Activated naive CD8-positive, alpha-beta T cell treated with anti-CD3 and anti-CD28 coated beads, Interleukin-2, amount 10 ng/mL, durations not matched to agents 7 days and 5 days (primary cell): ENCODE measurements at places on chromosomes 7 and 10. TPM values are rescaled to one million over a fixed set of nuclear protein-coding genes. Genes with fewer than 3 reads are reported as not detected.

- no peak overlapping the region for H3K4me3 ChIP-seq
- peaks cover 16% of the 10 kb centered on the region for H3K27me3 ChIP-seq
- peaks cover 2% of the 10 kb centered on the region for H3K4me1 ChIP-seq
- H3K27ac ChIP-seq = no peak overlapping the region
Measured at GRCh38 chr7:39616138-39616537, 7.2 kb upstream of the RALA start.

- H3K27ac ChIP-seq = no peak overlapping the region
- no peak for DNase-seq
- H3K4me3 ChIP-seq = no peak overlapping the region
- no peaks in the 10 kb centered on the region for H3K4me1 ChIP-seq
- H3K36me3 ChIP-seq = no peaks in the 10 kb centered on the region
- H3K27me3 ChIP-seq = no peaks in the 10 kb centered on the region
Measured at GRCh38 chr10:125001313-125002046, 59.6 kb downstream of the ZRANB1 start.

MINPP1 gene
- 8.0 TPM for total RNA-seq

DNA sequence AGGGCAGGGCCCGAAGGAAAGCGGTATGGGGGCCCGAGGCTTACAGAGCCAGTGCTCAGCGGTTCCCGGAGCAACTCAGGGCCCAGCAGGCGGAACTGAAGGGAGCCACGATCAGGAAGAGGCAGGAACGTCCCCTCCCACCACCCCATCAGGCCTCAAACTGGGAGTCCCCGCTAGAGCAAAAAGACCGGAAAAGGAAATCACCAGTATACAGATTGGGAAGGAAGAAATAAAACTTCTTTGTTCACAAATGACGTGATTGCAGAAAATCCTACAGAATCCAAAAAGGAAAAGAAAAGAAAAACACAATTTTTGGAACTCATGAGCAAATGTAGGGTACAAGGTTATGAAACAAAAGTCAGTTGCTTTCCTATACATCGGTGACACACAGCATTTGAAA is 21.6 kb upstream of the ZFAND2A start:
- H3K27ac ChIP-seq = no peak overlapping the region
- no peak overlapping the region for H3K4me3 ChIP-seq

CLEC2L gene
- total RNA-seq = not detected

NODAL gene
- total RNA-seq = not detected

GRCh38 chr7:95910341-95910740 is 138.0 kb downstream of the DYNC1I1 start:
- no peaks in the 10 kb centered on the region for H3K36me3 ChIP-seq
- DNase-seq = no peak
- H3K4me3 ChIP-seq = no peak overlapping the region

DNA sequence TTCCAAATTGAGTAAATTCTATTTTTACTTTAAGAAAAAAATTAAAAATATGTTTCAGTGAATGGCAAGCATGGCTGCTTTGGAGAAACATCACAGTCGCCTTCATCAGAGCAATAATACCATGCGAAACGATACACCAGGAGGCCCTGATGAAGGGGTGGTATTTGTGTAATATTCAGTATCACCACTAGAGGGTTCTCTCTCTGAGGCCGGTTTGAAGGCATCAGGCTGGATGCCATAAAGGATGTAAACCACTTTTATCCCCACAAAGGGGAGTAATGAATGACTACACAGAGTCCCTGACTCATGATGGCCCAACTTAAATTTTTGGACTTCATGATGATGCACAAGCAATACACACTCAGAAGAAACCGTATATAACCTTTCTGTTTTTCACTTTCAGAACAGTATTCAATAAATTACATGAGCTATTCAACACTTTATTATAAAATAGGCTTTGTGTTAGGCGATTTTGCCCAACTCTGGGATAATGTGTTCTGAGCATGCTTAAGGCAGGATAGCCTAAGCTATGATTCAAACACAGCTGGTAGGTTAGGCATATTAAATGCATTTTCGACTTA is 95.5 kb downstream of the PPP1R17 start:
- DNase-seq = no peak
- no peak overlapping the region for H3K4me3 ChIP-seq
- no peaks in the 10 kb centered on the region for H3K36me3 ChIP-seq
- H3K27ac ChIP-seq = no peak overlapping the region
- no peaks in the 10 kb centered on the region for H3K4me1 ChIP-seq
- H3K27me3 ChIP-seq = no peaks in the 10 kb centered on the region

- no peak for DNase-seq
- H3K36me3 ChIP-seq = no peaks in the 10 kb centered on the region
- peaks cover 9% of the 10 kb centered on the region for H3K27me3 ChIP-seq
- H3K4me3 ChIP-seq = peak overlapping the region; percentile 50
Measured at GRCh38 chr7:130273081-130273932, 6.6 kb downstream of the CPA2 start.

GIMAP7 gene
- total RNA-seq = 203 TPM

- no peaks in the 10 kb centered on the region for H3K27me3 ChIP-seq
- no peak for DNase-seq
- H3K36me3 ChIP-seq = no peaks in the 10 kb centered on the region
- H3K4me3 ChIP-seq = no peak overlapping the region
Measured at GRCh38 chr10:6916601-6917000, 336.5 kb upstream of the PRKCQ start.

DNA sequence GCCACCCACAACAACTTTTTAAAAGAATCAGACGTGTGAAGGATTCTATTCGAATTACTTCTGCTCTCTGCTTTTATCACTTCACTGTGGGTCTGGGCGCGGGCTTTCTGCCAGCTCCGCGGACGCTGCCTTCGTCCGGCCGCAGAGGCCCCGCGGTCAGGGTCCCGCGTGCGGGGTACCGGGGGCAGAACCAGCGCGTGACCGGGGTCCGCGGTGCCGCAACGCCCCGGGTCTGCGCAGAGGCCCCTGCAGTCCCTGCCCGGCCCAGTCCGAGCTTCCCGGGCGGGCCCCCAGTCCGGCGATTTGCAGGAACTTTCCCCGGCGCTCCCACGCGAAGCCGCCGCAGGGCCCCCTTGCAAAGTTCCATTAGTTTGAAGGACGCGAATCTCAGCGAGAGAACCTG is 461 bp upstream of the HTRA1 start:
- peaks cover 79% of the 10 kb centered on the region for H3K27me3 ChIP-seq
- no peaks in the 10 kb centered on the region for H3K36me3 ChIP-seq
- DNase-seq = no peak

DNA sequence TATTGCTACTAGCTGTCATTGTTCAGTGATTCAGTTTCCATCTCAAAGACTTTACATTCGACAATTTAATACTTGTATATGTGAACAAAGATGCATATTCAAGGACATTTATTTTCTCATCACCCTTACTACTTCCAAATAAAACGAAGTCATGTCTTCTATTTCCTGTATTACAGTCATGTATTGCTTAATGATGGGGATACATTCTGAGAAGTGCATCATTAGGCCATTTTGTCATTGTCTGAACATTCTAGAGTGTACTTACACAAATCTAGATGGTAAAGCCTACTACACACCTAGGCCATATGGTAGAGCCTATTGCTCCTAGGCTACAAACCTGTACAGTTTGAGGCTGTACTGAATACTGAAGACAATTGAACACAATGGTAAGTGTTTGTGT is 6.5 kb downstream of the C10orf95 start:
- H3K36me3 ChIP-seq = peaks cover 7% of the 10 kb centered on the region
- H3K27ac ChIP-seq = no peak overlapping the region
- H3K4me1 ChIP-seq = peaks cover 21% of the 10 kb centered on the region

DNA sequence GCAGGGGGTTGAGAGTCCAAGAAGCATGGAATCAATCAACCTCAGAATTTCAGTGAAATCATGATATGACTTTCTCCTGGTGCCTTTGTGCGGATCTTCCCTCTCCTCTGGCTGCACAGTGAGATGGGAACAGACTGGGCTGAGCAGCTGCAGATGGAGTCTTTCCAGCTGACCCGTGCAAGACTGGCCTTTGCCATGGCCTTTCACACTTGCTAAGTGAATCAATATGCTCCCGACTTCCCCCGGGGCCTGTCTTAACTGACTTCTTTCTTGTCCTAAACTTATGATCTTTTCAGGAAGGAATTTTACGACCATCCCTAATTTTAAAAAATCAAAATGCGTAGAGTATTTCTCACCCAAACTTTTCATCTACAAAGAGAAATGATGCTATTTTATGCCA is 469.9 kb downstream of the GALNT17 start:
- DNase-seq = no peak
- no peak overlapping the region for H3K4me3 ChIP-seq
- no peaks in the 10 kb centered on the region for H3K27me3 ChIP-seq
- no peaks in the 10 kb centered on the region for H3K4me1 ChIP-seq

FBXL13 gene
- total RNA-seq = 0.65 TPM

- H3K4me1 ChIP-seq = no peaks in the 10 kb centered on the region
- H3K4me3 ChIP-seq = no peak overlapping the region
- H3K27ac ChIP-seq = no peak overlapping the region
- H3K36me3 ChIP-seq = no peaks in the 10 kb centered on the region
- DNase-seq = no peak
Measured at GRCh38 chr10:60868946-60869345, 75.0 kb downstream of the RHOBTB1 start.

EZH2 gene
- 76.6 TPM for total RNA-seq

DNA sequence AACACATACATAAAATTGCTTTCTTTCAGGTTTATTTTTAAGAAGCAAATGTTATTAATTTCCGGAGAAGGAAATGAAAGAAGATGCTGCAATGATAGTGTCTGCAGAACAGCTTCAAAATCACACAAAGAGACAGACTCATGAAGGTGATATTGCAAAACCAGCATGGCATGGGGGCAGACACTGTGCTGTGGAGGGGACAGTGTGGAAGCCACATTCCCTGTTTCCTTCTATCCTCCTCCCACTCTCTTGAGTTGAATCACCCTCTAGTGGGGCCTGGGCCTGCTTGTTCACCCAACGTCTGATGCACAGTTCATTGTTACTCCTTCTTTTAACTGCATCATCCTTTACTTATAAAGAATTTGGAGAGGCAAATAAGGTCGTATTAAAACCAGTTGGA is 104.0 kb upstream of the INSIG1 start:
- no peak overlapping the region for H3K27ac ChIP-seq
- no peak for DNase-seq

GRCh38 chr7:84492098-84493034 is 297.8 kb upstream of the SEMA3A start:
- no peak overlapping the region for H3K4me3 ChIP-seq
- H3K4me1 ChIP-seq = no peaks in the 10 kb centered on the region
- no peak for DNase-seq
- no peaks in the 10 kb centered on the region for H3K27me3 ChIP-seq
- H3K27ac ChIP-seq = no peak overlapping the region

DNA sequence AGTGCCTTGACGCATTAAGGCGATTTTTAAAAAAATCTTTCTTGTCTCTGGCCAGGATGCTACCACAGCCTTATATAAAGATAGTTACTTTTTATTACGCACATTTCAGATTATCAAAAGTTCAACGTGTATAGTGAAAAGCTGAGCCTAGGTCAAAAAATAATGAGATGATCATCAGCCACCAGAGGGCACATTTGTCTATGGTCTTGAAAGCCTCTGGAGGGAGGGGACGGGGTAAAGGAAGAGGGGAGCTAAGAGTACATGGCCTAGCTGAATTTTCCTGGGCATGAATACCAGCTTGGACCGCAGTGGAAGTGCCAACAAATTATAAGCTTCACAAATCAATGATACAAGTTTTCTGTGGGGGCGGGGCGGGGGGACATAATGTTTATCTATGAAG is 285.9 kb upstream of the SMIM30 start:
- H3K27me3 ChIP-seq = peaks cover 4% of the 10 kb centered on the region
- DNase-seq = no peak
- H3K27ac ChIP-seq = no peak overlapping the region
- H3K36me3 ChIP-seq = no peaks in the 10 kb centered on the region
- no peak overlapping the region for H3K4me3 ChIP-seq
- H3K4me1 ChIP-seq = no peaks in the 10 kb centered on the region
